NCI-H510A (cell line): ENCODE measurements at places on chromosomes 5 and 9.

DNA sequence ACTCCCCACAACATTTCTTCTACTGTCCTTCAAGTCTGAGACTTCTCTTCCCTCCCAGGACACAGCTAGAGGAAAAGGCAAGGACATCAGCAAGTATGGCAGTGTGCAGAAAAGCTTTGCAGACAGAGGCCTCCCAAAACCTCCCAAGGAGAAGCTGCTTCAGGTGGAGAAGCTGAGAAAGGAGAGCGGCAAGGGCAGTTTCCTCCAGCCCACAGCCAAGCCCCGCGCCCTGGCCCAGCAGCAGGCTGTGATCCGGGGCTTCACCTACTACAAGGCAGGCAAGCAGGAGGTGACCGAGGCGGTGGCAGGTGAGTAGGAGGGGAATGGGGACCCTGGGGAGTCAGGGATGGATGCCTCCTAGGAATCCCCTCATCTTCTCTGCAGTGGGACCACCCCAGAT lies 24.4 kb downstream of the OLFML2A start:
- no peak for DNase-seq

- no peak for DNase-seq
Observed at GRCh38 chr9:133256136-133256461, 18.9 kb downstream of the ABO start.

- no peak for DNase-seq
Observed at GRCh38 chr5:1007221-1007680, 1.4 kb upstream of the NKD2 start.

DNA sequence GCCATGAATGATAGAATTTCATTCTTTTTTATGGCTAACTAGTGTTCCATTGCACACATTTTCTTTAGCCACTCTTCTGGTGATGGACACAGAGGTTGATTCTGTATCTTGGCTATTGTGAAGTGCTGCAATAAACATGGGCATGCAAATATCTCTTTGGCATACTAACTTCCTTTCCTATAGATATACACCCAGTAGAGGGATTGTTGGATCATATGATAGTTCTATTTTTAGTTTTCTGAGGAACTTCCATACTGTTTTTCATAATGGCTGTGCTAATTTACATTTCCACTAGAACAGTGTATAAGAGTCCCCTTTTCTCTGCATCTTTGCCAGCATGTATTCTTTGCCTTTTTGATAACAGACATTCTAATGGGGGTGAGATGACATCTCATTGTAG lies 50.4 kb upstream of the CDK5RAP2 start:
- DNase-seq: no peak

DNA sequence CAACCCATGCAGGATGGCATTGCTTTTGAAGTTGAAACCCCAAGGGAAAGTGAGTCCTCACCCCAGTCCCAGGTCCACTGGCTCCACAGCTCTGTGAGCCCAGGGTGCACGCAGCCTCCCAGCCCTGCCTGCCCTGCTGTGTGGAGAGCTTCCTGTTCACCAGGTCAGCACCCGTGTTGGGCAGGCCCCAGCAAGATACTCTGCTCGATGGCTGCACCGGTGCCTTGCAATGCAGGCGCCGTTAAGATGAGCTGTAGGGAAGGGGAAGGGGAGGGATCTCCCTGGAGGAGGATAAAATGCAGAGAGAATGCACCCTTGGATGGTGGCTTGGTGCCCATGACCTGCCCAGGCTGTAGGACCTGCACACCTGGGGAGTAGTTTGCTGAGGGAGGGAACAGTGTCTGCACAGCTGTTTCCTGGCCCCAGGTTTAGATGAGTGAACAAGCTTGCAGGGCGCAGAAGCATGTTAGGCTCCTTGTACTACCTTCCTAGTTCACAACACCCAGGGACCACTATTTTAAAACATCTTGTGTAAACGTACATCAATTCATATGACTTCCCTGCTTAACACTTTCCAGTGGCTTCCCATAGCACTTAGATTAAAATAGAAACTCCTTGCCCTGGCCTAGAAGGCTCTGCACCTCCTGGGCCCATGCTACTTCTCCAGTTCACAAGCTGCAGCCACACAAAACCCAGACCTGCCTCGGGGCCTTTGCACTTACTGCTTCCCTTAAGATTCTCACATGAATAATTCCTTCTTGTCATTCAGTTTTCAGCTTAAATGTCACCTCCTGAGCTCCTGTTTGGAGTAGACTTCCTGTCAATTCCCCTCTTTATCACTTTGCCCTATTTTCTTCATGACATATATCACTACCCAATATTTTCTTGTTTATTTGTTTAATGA lies 19.6 kb downstream of the FAT2 start:
- DNase-seq: no peak

- DNase-seq: no peak
Observed at GRCh38 chr9:26983340-26983739, 22.1 kb downstream of the LRRC19 start.

DNA sequence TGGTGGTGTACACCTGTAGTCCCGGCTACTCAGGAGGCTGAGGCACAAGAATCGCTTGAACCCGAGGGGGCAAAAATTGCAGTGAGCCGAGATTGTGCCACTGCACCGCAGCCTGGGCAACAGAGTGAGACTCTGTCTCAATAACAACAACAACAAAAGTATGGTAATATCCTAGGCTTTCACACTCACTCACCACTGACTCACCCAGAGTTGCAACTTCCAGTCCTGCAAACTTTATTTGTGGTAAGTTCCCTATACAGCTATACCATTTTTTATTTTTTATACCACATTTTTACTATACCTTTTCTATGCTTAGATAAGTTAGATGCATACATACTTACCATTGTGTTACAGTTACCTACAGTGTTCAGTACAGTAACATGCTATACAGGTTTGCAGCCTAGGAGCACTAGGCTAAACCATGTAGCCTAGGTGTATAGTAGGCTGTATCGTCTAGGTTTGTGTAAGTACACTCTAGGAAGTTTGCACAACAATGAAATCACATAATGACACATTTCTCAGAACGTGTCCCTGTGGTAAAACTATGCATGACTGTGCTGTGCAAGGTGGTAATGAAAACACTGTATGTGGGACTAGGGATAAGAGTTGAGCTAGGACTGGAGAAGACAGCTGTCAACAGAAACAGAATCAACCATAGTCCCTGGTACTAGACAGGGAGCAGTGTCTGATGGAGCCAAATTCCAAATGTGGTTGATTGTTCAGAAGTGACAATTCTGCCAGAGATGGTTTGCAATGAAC lies 109.5 kb upstream of the RAD23B start:
- no peak for DNase-seq

GRCh38 chr9:19828576-19829109 lies 39.8 kb upstream of the SLC24A2 start:
- no peak for DNase-seq

DNA sequence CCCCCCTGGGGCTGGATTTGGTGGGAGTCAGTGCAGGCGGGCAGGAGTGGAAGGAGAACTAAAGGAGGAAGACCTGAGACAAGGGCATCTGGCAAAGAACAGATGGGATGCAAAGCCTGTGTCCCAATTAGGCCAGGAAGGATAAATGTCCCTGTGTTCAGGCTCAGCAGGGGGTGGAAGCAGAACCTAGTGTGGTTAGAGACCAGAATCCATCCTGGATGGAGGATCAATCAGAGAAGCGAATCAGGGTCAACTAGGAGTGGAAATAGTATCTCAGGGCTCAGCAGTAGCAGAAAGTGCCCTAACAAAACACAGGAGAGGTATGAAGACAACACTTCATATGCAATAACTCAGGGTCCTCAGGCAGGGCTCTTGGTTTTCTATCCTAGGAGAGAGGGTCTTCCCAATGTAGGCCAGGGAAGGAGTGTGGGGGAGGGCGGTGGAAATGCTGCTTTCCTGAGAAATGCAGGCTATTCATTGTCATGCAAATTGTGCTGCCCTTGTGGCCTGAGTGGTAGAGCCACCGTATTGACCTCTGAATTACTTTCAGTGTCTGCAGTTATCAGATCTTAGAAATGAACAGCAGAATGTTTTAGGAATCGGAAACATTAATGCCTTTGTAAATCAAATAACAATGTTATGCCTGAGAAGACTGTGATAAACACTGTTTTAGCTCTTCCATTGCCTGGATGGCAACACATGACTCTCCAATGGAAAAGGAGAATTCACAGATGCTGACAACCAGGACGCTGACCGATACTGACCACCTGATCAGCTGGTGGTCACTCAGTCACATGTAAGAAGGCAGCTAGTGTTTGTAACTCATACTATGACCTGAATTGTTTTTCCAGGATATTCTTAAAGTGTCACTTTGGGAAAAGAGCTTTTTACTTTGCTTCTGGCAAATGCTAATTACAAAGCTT lies 323.6 kb downstream of the SEMA5A start:
- DNase-seq: no peak

- DNase-seq: no peak
Observed at GRCh38 chr5:17381932-17382331, 116.1 kb upstream of the TAF11L2 start.
